ENCODE measurements at places on chromosomes 7 and 10. TPM values are rescaled to one million over a fixed set of nuclear protein-coding genes. Genes with fewer than 3 reads are reported as not detected.

DNA sequence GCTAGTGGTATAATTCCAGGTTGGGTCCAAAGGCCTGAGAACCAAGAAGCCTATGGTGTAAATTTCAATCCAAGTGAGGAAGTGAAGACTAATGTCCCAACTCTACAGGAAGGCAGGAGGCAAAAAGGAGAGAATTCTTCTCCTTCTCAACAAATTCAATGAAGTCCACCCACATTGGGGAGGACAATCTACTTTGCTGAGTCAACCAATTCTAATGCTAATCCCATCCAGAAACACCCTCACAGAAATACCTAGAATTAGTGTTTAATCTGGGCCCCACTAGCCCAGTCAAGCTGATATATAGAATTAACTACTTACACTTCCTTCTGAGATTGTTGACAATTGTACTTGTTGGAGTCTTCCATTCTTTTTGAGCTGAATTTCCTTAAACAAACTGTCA lies 413.2 kb upstream of the PHF14 start:
- DNase-seq = no peak

- DNase-seq = no peak
These were observed 614.7 kb downstream of the PARD3 start for GRCh38 chr10:34200355-34200901.

DNA sequence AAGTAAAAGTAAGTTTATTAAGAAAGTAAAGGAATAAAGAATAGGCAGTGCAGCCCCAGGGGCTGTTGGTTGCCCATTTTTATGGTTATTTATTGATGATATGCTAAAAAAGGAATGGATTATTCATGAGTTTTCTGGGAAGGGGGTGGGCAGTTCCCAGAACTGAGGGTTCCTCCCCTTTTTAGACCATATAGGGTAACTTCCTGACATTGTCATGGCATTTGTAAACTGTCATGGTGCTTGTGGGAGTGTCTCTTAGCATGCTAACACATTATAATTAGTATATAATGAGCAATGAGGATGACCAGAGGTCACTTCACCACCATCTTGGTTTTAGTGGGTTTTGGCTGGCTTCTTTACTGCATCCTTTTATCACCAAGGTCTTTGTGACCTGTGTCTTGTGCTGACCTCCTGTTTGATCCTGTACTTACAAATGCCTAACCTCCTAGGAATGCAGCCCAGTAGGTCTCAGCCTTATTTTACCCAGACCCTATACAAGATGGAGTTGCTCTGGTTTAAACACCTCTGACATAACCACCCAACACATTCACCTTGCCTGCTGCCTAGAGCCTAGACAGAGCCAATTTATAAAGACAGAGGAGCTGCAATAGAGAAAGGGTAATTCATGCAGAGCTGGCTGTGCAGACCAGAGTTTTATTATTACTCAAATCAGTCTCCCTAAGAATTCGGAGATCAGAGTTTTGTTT lies 10.9 kb upstream of the ERCC6 start:
- DNase-seq = no peak

The HOXA4 gene
- 10.1 TPM for polyA plus RNA-seq

The AUTS2 gene
- polyA plus RNA-seq = 3.9 TPM

- no peak for DNase-seq
These were observed 149.3 kb downstream of the KLF6 start for GRCh38 chr10:3635697-3636096.

DNA sequence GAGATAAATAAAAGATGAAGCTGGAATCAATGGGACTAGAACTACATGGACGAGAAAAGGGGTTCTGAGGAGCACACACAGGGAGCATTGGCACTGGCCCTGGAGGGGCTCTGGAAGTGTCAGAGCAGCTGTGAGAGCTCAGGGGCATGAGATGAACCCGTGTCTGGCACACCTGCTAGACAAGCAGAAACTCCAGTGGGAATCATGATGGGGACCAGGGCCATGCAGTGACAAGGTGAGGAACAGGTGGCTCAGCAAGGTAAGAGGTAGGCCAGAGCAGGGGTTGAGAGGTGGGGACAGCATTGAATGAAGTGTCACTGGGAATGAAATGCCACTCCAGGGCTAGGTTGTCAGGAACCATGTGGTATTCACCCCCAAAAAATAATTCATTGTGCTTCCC lies 588.5 kb downstream of the GRID1 start:
- DNase-seq = no peak

GRCh38 chr10:121598263-121599249 lies at the start of gene FGFR2:
Gene FGFR2 (minus strand): TSS chr10:121598444. CDS start chr10:121593817, 4,627 bp downstream.
- peak; percentile 81 for DNase-seq

DNA sequence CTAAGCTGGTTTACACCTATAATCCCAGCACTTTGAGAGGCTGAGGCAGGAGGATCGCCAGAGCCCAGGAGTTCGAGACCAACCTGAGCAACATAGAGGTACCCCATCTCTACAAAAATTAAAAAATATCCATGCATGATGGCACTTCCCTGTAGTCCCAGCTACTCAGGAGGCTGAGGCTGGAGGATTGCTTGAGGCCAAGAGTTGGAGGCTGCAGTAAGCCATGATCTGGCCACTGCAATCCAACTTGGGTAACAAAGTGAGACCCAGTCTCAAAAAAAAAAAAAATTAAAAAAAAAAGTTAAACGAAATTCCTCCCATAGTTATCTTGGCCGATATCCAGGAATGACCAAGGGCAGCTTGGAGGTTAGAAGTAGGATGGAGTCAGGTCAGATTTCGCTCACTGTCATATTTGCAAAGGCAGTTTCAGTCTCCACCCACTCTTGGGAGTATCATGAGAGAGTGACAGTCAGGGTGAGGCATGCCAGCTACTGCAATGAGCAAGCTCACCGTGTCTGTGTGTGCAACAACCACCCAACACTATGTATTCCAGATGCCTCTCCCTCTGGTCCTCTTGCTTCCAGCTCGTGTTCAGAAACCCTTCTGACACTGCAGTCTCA lies 6.0 kb upstream of the ZDHHC4 start:
- no peak for DNase-seq

- peak; percentile 66 for DNase-seq
These were observed 66.9 kb upstream of the AFAP1L2 start for GRCh38 chr10:114470956-114471905.

The ELOVL3 gene
- polyA plus RNA-seq = not detected

DNA sequence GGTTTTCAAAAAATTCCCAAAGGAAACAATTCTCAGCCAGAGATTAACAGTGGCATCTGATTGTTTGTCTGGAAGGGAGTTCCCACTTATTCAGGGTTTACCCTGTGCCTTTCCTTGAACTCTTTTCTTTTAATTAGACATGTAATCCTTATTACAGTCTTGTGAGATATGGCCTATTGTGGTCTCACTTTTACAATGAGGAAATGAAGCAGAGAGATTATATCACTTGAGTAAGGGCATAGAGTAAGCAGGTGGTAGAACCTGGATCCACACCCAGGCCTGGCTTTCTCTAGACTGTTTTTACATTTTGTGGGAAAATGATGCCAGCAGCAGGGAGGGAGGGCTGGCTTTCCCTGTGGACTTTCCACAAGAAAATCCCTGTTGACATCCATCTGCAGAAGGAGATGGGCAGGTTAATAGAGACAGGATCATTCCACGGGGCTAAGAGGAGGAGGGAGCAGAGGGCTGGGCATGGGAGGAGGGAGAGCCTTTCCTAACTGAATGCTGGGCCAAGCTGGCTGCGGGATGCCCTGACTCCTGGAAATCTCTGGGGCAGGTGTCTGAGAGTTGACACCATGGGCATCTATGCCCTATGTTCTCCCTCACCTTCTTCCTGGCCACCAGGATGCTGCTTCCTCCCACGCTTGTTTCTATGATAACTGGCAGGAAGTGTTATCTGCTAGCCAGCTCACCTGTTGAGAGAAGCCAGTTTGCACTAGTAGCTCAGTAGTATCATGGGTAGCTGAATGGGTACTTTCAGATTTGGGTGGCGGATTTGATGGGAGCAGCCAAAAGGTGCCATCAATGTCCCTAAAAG lies 28.7 kb upstream of the ARHGAP22 start:
- DNase-seq = no peak
